ENCODE measurements at places on chromosomes 4 and X.

DNA sequence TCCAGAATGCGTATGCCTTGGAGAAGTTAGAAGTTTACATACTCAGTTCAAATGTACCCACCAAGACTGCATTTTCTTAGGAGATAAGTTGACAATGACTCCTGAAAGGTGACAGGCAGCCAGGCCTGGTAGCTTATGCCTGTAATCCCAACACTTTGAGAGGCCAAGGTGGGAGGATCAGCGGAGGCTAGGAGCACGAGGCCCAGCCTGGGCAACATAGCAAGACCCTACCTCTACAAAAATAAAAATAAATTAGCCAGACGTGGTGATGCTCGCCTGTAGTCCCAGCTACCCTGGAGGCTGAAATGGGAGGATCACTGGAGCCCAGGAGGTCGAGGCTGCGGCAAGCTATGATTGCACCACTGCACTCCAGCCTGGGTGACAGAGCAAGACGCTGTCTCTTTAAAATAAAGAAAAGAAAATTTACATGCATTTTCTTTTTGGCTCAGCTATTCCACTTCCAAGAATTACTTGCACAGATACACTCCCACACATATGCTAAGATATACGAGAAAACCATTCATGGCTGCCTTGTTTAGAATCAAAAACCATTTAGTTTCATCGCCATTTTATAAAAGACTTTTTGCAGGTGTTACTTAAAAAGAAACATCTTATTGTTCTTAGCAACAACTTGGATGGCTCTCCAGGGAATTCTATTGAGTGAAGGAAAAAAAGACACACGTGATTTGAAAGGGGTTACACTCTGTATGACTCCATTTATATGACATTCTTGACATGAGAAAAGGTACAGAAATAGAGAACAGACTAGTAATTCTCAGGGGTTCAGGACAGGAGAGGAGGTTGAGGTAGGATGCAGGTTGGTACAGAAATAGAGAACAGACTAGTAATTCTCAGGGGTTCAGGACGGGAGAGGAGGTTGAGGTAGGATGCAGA, 66.3 kb downstream of the DHRSX start:
- no peak for DNase-seq

DNA sequence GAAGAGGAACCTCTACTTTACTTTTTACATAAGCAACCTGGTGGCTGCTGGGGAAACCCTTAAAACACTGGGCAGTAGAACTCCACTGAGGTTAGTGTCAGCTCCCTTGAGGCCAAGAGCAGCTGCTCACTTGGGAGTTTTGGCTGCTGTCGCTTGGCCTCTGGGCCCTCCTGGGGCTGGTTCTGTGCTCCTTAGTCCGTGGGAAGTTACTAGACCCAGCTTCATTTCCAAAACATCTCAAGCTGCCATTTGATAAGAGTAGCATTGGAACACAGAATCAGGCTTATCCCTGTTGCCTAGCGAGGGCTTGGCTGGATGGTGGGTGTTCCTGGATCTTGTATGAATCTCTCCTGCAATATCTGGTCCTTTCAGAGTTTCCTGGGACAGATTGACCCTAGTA, 26.1 kb downstream of the RNF4 start:
- DNase-seq: no peak

- DNase-seq: no peak
Measured at GRCh38 chr4:21184788-21185187, 484.5 kb downstream of the PACRGL start.

DNA sequence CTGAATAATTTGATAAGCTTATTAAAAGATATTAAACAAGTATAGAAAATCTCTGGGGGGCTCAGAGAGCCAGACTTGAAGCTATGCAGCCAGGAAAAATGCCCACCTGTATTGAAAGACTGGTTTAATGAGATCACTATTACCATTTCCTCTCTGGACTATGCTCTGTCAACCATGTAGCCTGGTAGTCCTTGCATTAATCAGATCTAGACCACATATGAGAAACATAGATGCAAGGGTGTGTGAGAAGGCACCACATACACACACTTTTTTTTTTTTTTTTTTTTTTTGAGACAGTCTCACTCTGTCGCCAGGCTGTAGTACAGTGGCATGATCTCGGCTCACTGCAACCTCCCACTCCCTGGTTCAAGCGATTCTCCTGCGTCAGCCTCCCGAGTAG, 75.9 kb upstream of the ATP8A1 start:
- no peak for DNase-seq

DNA sequence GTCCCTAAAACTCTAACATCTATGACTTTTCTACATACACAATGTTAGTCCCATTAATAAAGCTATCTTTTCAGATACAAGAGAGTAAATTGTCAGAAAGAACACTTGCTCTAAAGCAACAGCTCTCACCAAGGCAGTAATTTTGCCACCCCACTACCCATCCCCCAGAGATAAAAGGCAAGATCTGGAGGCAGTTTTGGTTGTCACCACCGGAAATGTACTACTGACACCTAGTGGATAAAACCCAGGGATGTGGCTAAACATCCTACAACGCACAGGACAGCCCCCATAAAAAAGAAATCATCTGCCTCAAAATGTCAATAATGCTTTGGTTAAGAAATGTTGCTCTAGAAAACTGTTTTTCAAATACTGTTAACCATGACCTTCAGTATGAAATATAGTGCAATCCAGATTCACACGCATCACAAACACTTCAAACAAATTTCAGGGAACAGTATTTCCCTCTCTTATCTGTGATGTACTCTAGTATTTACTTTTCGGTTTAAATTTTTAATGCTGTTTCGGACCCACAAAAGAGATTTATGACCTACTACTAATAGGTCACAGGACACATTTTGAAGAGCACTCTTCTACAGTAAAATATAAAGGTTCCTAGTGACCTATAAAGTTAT, 5.1 kb downstream of the FBXL5 start:
- no peak for DNase-seq

DNA sequence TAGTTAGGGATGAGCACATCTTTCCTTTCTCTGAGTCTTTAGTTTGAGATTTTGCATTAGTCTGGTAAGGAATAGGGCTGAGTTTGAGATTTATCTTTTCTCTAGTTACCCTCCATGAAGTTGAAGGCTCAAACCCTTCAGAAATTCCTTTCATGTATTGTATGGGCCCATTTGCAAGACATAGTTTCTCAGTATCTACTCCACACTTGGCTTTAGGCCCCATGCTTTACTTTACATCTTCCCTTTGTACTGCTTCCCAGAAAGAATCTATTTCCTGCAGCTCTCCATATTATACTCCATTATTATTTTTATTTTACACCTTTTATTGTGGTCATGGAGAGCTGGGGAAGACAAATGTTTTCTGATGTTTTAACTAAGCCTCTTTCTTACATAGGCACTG, 1038.2 kb downstream of the TECRL start:
- DNase-seq: no peak

DNA sequence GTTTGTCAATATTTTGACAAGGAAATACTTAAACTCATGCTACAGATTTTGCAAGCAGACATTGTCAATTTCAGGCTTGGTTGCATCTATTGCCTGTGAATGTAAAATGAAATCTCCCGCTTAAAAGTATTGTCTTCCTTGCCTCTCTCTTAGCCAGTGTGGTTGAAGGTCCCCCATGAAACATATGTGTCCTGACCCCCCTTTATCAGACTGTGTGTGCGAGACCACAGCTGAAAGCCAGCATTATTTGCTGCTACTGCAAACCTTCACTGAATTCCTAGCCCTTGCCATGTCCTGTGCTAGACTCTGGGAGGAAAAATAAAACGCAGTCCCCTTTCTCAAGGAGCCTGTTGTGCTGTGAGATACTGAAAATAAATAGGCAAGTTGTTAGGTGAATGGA, 16.6 kb upstream of the CLNK start:
- DNase-seq: no peak

DNA sequence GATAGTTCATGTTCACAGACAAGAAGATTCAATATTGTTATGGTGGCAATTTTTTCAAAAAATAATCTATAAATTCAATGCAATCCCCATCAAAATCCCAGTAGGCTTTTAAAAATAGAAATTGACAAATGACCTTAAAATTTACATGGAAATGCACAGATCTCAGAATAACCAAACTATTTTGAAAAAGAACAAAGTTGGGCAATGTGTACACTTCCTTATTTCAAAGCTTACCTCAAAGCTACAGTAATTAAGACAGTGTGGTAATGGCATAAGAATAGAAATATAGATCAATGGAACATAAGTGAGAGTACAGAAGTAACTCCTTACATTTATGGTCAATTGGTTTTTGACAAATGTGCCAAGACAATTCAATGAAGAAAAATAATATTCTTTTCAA, 39.0 kb downstream of the FRMD7 start:
- DNase-seq: no peak

DNA sequence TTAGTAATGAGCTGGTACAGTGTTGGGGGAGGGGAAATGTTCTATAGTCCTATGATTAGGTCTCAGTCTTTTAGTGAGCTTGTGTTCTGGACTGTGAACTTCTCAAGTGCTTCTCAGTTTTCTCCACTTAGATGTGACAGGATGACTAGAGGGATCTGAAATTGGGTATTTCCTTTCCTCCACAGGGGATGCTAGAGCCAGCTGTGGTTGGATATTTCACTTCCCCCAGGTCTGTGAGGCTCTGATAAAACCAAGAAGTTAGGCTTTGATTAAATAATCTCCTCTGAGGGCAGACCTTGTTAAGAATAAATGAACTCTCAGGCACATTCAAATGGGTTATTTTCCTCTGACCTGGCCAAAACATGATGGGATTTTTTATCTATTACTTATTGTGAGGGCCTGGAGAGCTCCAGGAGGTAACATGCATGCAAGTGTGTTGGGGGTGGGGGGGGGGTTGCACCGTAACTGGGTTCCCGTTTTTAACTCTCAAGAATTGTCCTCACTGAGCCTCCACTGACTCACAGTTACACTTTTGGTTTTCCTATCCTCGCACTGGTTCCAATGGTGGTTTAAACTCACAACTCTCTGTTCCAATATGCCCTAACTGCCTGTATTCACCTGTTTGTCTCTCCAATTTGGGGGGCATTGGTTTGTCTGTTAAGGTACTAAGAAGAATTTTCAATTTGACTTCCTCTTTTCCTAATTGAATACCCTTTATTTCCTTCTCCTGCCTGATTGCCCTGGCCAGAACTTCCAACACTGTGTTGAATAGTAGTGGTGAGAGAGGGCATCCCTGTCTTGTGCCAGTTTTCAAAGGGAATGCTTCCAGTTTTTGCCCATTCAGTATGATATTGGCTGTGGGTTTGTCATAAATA, 28.1 kb upstream of the GLRA3 start:
- DNase-seq: no peak

GRCh38 chrX:54633641-54634040, 103.6 kb downstream of the GNL3L start:
- DNase-seq: no peak

GRCh38 chrX:123590842-123591486, 141.9 kb downstream of the THOC2 start:
- DNase-seq: no peak

- DNase-seq: no peak
Measured at GRCh38 chr4:147327322-147327721, 153.6 kb upstream of the EDNRA start.

DNA sequence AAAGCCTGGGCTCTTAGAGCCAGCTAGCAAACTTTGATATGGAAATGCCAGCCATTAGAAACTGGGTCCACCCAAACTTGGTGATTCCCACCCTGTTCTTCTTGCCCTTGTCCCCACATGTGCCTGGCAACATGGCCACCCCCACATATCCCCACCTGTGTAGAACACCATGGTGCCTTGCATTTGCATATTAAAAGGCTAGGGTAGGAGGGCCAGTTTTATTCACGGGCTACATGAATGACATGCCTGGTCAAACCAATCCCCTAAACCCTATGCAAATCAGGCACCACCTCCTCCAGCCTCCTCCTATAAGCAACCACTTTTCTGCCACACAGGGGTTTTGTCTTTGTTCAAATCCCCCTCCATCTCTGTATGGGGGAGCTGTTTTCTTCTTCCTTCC, 104.9 kb downstream of the CLNK start:
- no peak for DNase-seq

DNA sequence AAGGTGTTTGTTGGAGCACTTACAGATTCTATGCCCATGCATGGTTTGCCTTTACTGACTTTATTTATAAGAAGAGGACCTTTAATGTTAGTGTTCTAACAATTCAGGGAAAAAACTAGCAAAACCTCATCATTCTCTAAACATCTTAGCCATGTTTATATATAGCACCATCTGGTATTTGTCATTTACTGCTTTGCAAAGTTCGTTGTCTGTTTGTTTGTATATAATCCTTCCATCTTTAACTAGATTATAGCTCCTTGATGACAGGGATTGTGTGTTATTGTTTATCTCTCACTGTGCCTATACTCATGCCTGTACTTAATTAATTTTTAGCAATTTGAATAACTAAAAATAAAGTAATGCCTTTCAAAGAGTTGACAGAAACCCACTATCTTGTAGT, 170.6 kb upstream of the PACRGL start:
- DNase-seq: no peak

DNA sequence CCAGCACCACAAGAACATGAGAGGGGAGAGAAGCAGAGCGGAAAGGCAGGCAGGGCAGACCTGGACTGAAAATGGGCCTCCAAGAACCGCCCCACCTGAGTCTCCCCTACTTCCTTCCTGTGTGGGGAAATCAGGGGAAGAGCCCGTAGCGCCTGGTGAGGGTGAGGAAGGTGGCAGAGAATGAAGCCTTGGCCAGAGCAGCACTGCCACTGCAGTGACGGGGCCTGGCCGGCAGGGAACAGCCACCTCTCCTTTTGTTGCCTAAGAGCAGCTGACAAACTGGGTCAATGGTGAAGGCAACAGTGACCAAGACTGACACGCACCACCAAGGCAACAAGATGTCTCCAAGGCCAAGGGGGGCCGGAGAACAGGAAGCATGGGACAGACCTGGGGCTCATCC, 58.4 kb upstream of the CBR4 start:
- no peak for DNase-seq

- no peak for DNase-seq
Measured at GRCh38 chr4:39452153-39452859, 6.4 kb downstream of the RPL9 start.

Data from esophagus muscularis mucosa (tissue), 4 donors.